Activated CD8-positive, alpha-beta memory T cell treated with anti-CD3 and anti-CD28 coated beads for 1 hour (primary cell): ENCODE measurements at places on chromosomes 2 and 18.

DNA sequence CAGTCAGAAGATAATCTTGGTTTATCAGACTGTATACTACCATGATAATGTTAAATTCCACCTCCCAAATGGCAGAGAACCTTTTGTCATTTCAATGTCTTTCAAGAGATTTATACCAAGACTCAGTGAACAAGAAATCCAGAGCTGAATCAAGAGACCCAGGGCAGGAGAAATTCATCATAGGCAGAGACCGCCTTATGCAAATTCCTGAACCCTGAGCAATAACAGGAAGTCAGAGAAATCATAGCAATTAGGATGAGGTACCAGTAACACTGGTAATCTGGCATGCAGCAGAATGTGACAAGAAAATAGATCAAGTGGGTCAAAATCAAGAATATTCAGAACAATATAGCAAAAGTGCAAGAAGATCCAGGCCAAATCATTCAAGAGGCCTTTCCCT is 412.4 kb upstream of the LRATD1 start:
- no peak for DNase-seq

DNA sequence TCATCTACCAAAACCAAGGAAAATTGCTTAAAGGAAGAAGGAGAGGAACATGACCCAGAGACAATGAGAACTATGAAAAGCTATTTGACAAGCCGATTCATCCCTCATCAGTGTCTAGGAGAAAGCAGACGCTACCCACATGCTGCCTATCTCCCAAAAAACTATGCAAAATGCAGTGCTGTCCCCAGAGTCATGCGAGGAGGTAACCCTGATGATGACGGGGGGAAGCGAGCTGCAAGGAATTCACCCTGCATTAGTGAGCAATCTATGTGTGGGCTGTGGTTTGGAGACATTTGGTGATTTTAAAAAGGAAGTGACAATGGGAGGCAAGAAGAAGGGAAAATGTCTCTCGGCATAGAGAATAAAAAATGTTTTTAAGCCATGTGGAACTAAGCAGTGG is 472.7 kb downstream of the CMPK2 start:
- no peak for DNase-seq

- no peak for DNase-seq
These were observed 84.0 kb downstream of the KCTD1 start for GRCh38 chr18:26464128-26465011.

GRCh38 chr2:230410861-230411569 is 5.0 kb upstream of the SP100 start:
- no peak for DNase-seq

GRCh38 chr2:53268086-53268485 is 499.5 kb upstream of the CHAC2 start:
- no peak for DNase-seq

DNA sequence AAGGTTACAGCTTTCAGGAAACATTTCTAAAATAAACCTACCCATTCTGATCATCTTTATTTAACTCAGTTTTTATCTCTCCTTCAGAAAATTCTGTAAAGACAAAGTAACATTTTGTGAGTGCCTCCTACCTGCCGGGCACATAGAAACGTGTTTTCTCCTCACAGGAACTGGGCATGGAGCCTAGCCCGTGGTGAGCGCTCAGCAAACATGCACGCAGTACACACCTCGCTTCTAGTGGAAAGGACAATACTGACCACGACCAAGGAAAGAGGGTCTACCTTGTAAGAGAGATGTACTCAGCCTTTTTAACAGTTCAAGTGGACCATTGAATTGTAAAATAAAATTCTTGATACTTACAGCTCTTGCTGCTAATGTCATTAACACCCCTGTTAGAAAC is 24.8 kb upstream of the KIDINS220 start:
- DNase-seq: no peak

GRCh38 chr2:217429981-217430500 is 570.2 kb upstream of the TNP1 start:
- no peak for DNase-seq

GRCh38 chr2:10452956-10453904 is 5.1 kb upstream of the ODC1 start:
- no peak for DNase-seq

- no peak for DNase-seq
These were observed 49.9 kb upstream of the SLC14A2 start for GRCh38 chr18:45565280-45565970.

DNA sequence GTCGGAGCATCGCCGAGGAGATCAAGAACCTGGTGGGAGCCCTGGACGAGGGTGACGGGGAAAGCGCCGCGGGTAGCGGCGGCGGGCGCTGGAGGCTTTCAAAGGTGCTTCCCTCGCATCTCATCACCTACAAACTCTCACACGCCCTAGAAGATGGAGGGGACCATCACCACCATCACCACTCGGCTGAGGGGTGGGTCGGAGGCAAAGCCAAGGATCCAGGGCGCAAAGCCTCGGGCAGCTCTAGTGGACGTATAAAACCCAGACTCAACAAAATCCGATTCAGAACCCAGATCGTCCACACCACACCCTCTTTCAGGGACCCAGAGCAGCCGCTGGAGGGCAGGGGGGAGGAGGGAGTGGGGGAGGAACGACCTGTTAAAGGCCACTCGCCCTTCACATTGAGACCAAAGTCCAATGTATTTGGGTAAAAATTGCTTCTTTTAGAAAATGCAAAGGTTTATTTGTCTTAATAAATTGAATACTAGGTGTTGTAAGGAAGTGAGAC is 1.5 kb downstream of the SOWAHC start:
- no peak for DNase-seq

GRCh38 chr2:173148520-173148919 is 72.9 kb downstream of the MAP3K20 start:
- no peak for DNase-seq

DNA sequence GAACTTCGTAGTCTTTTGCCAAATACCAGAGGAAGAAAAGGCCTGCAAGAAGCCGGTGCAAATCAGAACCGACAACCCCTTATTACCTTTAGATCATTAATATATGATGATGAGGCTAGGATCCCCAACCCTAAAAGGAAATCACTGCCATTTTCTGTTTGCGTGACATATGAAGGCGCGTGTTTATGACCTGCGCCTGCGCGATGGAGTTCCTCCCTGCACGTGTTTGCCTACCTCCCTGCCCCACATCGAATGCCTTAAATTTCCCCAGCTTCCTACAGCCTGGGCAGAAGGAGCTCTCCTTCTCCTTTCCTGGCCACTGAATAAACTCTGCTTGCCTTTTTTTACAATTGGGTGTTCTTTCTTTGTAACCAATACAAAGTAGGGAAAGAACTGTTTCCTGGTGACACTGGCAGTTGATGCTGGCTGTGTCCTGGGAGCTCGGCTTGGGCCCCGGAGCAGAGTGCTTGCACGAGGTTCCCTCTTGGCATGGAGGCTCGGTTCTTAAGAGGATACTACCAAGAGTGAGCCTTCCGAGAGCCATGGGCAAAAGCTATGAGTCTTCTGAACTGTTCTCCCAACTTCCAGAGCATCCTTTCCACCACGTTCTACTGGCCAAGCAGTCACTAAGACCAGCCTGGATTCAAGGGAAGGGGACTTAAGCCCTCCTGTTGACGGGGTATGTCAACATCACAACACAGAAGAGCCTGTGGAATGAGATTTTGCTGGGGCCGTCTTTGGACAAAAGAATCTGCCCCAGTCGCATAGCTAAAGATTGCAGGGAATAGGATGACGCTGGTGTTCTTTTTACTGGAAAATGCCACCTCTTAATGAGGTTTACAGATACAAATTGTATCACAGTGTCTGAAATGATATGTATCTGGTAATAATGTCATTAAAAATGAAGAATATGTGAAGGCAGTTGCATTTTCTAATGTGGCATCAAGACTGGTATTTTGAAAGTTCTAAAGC is 179.8 kb downstream of the SH3BP4 start:
- no peak for DNase-seq

DNA sequence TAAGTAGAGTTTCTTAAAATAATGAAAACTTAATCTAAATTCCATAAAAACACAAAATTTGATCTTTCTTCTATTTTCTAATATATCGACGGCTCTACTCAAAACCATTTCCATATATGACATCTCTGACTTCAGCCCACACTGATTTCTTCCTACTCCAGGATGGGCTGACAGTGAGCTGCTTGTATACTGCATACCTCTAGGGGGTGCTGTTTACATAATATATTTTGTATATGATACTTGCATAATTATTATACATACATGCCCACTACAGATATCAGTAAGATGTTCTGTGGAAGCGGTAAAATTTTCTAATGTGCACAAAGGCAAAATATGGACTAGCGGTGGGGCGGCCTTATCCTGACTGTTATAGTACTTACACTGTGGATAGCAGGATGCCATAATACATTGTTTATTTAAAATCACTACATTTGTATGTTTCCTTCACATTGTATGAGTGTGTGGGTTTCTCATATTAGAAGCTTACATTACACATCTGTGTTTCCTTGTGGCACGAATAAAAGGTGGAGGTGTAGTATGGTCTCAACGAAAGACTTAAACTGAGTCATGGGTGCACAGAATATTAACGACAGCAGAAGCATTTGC is 66.1 kb upstream of the NXPH2 start:
- no peak for DNase-seq
